Esophagus mucosa (tissue), 1 donor: ENCODE measurements at places on chromosomes 12 and 14. TPM values are rescaled to one million over a fixed set of nuclear protein-coding genes. Genes with fewer than 3 reads are reported as not detected.

Gene PROX2
- not detected for total RNA-seq

Gene PLA2G1B
- total RNA-seq, result not detected

Gene ASCL1
- total RNA-seq, result not detected

Gene GAS2L3
- total RNA-seq, result 4.7 TPM

Gene MUCL1
- not detected for total RNA-seq

Gene NKX2-1
- not detected for total RNA-seq

Gene RPL41
- total RNA-seq, result 4,992 TPM

Gene KLHDC1
- 1.5 TPM for total RNA-seq

Gene APOLD1
- 3.1 TPM for total RNA-seq

Gene ACOT6
- not detected for total RNA-seq

Gene PRH2
- total RNA-seq, result not detected

Gene CACNA2D4
- total RNA-seq, result 1.1 TPM

GRCh38 chr14:91237219-91237618, 7.3 kb downstream of the GPR68 start:
- no peak for ATAC-seq

- peak; percentile 28 for ATAC-seq
These were observed 196.2 kb downstream of the ITPR2 start for GRCh38 chr12:26636710-26637328.

DNA sequence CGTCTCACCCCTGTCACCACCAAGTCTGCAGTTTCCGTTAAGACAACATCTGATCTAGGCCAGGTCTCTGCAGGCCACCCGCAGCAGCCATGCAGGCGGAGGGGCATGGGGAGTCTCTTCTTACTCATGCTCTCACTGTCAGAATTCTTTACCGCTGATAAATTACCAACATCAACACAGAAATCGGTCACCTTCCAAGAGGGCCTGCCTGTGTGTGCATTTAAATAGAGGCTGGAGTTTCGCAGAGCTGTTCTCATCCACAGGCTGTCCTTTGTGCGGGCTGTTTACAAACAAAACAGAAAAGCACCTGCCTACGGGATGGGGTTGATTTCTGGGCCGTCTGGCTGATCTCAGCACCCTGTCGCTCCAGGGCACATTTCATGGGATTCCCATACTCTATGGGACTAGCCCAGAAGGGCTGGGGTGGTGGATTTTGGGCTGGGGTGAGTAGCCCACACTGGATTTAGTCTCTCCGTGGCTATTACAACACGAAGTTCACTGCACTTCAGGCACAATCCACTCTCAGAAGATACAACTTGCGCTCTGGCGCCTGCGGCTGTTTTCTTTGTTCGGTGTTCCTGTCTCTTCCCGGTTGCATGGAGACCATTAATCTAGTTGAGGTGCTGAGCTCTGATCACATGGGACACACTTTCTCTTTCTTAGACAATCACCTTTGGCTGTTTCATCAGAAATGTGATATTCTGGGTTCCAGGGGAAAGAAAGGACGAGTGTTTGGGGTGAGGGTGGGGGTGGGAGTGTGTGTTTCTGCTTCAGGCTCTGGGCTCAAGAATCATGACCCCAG, 331.1 kb downstream of the GLT1D1 start:
- ATAC-seq, result no peak

- ATAC-seq, result no peak
These were observed 42.2 kb downstream of the COX16 start for GRCh38 chr14:70317091-70317968.

DNA sequence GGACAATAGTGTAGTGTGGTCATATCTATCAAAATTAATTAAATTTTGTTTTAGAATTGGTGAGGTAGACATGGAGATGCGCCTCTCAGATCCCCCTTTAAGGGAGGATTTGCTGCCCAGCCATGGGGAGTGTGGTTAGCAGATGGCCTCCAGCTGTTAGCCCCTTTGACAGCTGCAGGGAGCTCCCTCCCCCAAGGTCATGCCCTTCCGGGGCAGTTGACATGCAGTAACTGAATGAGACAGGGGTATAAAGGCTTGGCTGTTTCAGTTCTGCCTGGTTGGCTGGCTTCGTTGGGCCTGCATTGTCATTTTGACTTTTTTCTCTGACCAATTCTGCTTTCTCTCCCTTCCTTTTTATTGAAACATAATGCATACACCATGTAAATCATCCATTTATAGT, 291.5 kb upstream of the SRRM4 start:
- ATAC-seq, result no peak

GRCh38 chr12:14058717-14059116, 77.3 kb upstream of the GRIN2B start:
- no peak for ATAC-seq

DNA sequence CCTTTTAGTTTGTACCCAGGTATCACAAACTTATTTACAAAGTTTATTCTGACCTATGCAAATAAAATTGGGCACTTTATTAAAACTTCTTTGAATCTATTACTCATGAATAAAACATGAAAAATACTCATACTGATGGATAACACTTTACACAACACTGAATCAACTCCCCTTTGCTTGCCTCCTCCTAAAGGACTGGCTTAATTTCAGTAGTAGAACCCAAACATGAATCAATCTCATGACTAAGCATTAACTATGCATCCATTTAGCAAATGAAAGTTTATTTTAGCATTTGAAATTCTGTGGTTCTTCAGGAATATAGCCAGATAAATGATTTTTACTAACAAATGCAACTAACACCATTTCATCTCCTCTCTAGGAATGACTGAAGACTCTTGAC, 32.4 kb downstream of the DENND5B start:
- no peak for ATAC-seq

DNA sequence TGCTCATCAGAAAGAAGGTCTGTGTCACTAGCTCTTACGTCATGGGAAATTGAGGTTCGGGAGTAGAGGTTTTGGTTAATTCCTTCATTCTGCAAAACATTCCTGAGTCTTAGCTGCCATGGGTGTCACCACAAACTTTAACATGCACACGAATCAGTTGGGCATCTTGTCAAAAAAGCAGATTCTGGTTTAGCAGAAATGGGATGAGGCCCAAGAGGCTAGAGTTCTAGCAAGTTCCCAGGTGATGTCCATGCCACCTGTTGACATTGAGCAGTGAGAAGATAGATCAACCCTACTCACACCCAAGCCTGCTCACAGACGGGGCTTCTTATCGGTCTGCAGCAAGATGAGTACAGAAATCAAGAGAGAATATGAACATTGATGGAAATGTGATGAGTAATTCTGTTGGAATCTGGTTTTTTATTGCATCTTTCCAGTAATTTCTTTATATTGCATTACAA, 11.7 kb upstream of the RIN3 start:
- no peak for ATAC-seq

DNA sequence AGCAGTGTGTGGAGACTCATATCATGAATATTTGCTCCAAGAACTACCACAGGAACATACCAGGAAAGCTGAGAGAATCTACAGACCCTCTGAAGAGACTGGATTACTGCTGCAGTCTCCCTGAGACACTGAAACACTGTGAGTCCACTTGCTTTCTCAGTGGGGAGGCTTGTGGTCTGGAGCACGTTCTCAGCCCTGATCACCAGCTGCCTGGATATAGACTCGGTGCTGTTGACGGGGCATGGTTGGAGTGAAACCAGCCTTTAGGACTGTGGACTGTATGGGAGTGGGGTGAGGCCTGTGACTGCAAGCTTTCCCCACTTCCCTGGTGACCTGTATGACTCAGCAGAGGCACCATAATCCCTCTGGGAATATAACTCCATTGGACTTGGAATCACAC, 525.8 kb upstream of the FBXO33 start:
- no peak for ATAC-seq

GRCh38 chr14:75969891-75970290, 11.9 kb downstream of the TGFB3 start:
- ATAC-seq, result no peak

- no peak for ATAC-seq
These were observed 32.8 kb upstream of the CMKLR1 start for GRCh38 chr12:108371801-108372344.

DNA sequence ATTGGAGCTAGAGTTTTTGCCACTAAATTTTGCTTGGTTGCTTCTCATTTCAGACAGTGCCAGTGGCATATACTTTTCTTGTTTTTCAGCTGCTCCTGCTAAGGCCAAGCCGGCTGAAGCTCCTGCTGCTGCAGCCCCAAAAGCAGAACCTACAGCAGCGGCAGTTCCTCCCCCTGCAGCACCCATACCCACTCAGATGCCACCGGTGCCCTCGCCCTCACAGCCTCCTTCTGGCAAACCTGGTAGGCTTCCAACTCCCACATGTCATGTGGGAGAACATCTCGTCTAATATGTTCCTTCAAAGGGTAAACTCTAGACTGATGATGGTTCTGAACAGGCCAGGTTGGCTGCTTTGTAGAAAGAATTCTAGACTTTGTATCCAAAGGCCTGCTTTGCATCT, 11.0 kb downstream of the DLST start:
- ATAC-seq, result no peak

GRCh38 chr12:106415134-106415533, 57.6 kb downstream of the POLR3B start:
- ATAC-seq, result no peak

- no peak for ATAC-seq
These were observed 10.4 kb downstream of the MTA1 start for GRCh38 chr14:105430042-105430441.

GRCh38 chr12:24695657-24696329, 253.1 kb downstream of the BCAT1 start:
- ATAC-seq, result no peak

DNA sequence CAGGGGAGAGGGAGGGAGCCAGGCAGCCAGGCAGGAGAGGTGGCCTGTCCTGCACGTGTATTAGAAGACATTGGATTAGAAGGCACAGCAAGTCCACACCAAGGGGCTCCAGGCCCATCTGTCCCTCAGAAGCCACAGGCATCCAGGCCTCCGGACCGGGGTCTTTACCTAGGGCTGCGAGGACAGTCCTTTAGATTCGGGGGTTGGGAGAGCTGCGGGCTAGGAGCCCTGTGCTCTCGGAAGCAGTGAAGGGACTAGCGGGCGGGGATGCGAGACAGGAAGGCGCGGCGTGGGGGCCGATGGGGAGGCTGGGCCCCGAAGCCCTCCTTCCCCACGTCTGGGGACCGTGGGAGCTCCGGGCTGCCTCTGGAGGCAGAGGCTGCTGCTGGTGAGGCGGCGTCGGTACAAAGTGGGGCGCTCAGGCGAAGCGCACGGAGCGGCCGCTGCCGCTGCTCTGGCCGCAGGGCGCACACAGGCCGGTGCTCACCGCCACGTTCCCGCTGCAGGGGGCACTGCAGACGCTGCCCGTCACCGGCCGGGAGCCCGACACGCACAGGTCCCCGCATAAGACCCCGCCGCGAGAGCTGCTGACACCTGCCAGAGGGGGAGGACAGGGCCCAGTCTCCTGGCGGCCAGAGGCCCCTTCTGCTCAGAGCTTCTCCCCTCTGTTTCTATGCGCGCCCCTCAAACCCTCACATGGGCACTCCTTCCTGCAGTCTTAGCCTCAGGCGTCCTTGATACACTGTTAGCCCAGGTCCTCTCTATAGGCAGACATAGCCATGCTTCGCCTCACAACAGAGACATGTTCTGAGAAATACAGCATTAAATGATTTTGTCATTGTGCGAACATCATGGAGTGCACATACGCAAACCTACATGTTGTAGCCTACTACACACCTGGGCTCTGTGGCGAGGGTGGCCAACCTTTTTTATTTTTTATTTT, 17.3 kb downstream of the KRT7 start:
- peak; percentile 5 for ATAC-seq

DNA sequence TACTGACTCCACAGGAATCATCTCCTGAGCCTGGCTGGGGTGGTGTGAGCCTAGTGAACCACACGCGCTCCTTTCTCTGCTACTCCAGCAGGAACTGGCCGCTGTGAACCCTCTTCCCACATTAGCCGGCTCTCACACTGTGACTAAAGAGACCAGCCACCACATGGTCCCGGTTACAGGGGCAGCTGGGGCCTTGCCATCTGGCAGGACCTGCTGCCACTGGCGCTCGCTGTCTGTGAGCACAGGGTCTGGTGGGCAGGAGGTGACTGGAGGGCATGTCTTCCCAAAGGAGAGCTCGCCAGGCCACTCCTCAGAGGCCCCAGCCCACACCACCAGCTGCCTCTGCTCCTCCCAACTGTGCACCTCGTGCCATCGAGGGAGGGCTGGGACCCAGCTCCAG, 99.3 kb downstream of the SINHCAF start:
- ATAC-seq, result no peak

DNA sequence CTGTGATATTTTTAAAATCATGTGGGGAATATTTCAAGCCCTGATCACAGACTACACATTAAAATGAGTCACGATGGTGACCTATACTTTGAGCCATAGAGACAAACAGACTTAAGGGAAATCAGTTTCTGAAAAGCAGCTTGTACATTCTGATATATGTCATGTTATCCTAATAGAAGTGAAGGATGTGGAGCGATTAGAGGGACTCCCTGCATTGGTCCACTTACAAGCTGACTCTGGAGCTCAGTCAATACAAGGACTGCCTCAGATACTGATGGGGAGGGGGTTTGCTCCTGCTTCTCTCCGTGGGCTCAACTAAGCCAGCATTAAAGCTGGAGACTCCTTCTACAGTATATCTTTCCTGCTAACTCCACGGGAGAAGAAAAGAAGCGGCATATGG, 173.5 kb downstream of the ALG10B start:
- no peak for ATAC-seq

DNA sequence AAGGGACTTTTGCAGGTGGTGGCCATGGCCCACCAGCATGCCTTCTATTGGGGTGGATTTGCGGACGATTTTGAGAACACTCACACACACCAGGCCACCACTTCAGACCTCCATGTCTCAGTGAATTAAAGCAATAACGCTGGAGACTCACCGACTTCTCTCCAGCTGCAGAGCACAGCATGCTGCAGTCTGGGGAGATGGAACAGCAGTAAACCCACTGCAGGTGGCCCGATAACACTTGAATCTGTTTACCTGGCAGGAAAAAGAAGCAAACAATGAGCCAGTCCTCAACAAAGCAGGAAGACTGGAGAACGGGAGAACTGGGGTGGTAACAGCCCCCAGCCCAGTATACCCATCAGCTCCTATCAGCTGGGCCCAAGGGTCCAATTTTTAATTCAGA, 21.6 kb downstream of the RFC5 start:
- no peak for ATAC-seq

DNA sequence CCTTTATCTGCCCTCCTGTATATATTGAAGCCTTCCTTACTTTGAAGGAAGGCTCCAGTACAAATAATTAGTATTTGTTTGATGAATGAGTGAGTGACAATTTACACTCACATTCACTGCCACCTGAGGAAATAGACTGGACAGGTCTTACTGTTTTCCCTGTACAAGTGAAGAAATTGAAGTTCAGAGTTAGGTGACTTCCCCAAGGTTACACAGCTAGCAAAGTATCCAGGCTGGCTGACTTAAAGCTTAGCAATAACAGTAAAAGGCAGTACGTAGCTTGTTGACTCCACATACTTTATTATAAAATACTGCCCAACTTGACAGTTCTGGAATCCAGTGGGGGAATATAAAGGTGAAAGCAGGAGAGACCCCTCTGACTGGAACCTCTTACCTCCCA, 2.6 kb upstream of the KRT18 start:
- no peak for ATAC-seq

DNA sequence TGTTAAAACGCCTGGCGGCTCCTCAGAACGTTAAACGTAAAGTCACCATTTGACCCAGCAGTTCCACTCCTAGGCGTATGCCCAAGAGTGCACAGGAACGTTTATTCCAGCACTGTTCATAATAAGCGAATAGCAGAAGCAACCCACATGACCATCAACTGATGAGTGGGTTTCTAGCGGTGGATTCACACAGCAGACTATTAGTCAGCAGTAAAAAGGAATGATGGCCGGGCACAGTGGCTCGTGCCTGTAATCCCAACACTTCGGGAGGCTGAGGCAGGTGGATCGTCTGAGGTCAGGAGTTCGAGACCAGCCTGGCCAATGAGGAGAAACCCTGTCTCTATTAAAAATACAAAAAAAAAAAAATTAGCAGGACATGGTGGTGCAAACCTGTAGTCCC, 22.4 kb upstream of the FBRSL1 start:
- ATAC-seq, result no peak
